Dorsolateral prefrontal cortex (tissue), 122 donors: ENCODE measurements at places on chromosomes 5 and 9.

- DNase-seq, result no peak
These were observed 47.9 kb upstream of the HSPA9 start for GRCh38 chr5:138623053-138623452.

- DNase-seq, result no peak
These were observed 297.1 kb downstream of the KCTD16 start for GRCh38 chr5:144467792-144468191.

GRCh38 chr9:124699575-124699974 lies 71.5 kb downstream of the NR6A1 start:
- no peak for DNase-seq

GRCh38 chr5:163424836-163425235 lies 12.6 kb upstream of the CCNG1 start:
- DNase-seq, result no peak

- DNase-seq, result no peak
These were observed 133.5 kb upstream of the RAPGEF1 start for GRCh38 chr9:131873335-131873734.

GRCh38 chr5:98783051-98783649 lies 9.7 kb downstream of the RGMB start:
- no peak for DNase-seq
